ENCODE measurements at places on chromosomes 12 and 14.

GRCh38 chr12:126663304-126664094, 1598.3 kb downstream of the AACS start:
- DNase-seq, result peak; percentile 4

DNA sequence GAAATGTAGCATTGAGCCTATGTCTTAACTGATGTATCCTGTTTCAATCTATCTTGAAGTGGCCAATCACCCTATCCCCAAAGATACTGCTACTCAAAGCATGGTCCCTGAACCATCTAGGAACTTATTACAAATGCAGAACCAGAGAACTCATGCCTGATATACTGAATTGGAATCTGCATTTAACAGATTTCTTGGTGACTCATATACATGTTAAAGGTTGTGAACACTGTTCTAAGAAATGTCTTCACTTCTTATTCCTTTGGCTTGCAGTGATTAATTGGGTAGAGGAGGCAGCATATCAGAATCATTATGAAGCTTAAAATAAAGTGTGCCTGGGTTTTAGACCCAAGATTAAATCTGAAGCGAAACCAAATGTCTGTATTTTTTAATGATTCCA, 795.6 kb downstream of the DIO2 start:
- DNase-seq, result peak; percentile 35

DNA sequence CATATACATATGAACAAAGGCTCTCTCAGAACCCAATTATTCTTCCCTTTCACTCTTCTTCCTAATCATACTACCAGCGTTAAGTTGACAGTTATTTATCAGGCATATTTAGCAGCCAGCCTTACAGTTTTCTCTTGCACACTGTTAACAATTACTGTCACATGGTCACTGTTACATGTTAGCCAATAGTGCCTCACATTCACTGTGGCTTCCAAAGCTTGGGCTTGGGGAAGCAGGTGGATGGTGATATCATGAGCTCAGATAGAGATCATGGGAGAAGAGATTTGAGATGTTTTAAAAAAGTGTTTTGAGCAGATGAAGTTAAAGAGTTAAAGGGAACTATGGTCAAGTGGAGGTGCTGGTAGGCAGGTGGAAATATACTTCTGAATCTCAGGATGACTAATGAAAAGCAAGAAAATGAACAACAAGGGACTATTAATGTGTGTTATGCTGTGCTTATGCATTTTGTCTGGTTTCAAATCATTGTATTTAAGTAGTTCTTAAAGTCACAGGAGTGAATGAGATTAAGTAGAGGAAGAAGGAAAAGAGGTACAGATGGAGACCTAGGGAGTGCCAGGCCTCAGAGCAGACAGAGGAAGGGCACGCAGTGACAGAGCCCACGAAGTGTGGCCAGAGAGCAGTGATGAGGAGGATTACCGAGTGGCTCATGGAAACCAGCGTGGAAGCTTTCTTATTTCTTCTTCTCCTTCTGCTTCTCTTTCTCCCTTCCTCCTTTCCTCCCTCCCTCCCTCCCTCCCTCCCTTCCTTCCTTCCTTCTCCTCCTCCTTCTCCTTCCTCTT, 39.6 kb downstream of the BICD1 start:
- no peak for DNase-seq

DNA sequence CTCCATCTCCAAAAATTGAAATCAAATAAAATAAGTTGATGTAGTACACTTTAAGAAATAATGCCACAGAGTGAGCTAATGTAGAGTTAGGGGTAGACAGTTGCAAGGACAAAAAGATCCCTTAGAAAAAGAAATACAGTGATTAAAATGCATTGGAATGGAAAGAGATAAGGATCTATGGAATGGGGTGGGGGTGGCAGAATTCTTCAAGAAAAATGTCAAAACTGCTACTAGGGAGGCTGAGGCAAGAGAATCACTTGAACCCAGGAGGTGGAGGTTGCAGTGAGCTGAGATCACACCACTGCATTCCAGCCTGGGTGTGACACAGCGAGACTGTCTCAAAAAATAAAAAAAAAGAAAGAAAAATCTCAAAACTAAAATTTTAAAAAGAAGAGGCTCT, 6.5 kb downstream of the OLR1 start:
- peak; percentile 52 for DNase-seq

DNA sequence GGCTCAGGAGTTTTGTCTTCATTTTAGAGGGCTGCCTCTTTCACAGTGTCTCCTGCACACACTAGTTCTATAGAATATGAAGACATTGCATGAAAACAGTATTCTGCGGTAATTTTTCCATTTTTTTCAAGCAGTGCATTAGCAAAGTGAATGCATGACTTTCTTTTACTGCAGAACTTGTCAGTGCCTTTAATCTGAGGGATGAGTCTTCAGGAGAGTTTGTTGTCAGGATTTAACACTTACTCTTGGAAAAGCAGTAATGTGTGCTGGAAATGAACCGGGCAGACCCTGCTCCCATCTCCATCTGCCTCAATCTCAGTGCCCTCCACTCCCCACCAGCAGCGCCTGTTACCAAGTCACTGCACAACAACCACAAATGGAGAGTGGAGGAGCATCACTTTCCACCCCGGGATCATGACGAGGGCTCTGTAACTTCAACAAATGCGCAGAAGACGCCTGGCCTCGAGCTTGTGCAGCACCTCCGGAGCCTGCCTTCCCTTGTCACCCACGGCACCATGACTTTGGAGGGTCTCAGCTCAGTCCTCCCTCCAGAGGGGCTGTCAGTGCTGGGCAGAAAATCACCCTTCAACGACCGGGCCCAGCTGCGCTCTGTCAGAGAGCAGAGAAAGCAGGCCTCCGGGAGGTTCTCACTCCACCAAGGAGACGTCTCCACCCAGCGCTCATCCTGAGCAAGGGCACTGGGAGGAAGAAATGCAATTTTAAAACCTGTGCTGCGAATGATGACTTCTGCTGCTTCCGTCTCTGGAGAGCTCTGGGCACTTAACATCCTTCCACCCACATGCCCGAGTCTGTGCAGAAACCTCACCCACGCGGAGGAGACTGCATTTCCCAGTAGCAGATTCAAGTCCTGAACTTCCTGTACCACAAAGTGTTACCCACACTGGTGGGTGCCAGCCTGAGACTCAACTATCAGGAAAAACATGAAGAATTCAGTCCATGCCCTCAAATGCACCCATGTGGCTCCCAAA, 255.7 kb downstream of the ADGRD1 start:
- no peak for DNase-seq

DNA sequence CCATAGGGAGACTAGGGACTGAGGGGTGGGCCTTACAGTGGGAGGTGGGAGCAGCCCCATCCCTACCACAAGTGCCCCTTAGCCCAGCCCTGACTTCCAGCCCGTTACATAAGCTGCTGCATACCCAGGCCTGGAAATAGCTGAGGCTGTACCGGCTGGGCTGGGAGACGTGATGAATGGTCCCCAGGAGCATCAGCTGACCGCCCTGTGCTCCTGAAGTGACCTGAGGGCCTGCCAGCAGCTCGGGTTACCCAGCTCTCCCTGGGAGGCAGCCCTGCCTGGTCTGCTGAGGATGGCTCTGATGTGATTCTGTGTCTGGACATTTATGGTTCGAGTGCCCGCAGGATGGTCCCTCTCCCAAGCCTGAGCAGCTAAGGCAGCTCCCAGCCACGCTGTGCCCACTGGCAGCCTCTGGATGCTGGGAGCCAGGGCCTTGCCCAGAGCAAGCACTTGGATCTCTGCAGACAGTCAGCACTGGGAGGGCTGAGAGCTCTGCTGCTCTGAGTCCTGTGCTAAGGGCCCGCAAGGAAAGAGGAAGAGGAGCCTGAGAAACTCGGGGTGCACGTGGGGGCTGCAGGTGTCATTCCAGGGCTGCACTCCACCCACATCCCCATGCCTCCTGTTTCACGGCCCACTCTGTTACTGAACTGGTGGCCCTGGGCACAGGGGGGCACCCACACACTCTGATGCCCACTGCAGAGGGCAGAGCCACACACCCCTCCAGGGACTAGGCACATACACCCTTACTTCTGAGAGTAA, 20.5 kb downstream of the TAMALIN start:
- no peak for DNase-seq

- no peak for DNase-seq
Observed at GRCh38 chr14:76034566-76034965, 49.0 kb downstream of the IFT43 start.

- peak; percentile 63 for DNase-seq
Observed at GRCh38 chr14:32473464-32473855, 144.4 kb downstream of the AKAP6 start.

GRCh38 chr12:125032466-125033152, 32.6 kb upstream of the AACS start:
- no peak for DNase-seq

GRCh38 chr14:66330916-66331315, 155.3 kb upstream of the CCDC196 start:
- peak; percentile 2 for DNase-seq

DNA sequence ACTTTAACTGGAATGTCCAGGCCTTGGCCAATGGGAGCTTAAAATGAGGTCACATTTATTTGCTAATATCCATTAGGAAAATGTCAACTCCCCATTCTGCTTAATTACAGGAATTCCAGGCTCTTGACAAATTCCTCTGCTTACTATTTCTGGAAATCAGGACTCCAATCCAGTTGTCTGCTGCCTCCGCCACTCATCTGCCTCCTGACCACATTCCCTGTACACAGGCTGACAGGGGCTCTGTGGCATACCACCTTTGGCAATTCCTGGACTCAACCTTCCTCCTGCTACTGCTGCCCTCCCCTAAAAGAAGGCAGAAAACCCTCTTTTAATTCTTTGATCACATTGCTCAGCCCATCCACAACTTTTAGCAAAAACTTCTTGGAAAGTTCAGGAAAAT, 37.9 kb downstream of the KICS2 start:
- no peak for DNase-seq
